ENCODE measurements at places on chromosomes 5 and 9.

DNA sequence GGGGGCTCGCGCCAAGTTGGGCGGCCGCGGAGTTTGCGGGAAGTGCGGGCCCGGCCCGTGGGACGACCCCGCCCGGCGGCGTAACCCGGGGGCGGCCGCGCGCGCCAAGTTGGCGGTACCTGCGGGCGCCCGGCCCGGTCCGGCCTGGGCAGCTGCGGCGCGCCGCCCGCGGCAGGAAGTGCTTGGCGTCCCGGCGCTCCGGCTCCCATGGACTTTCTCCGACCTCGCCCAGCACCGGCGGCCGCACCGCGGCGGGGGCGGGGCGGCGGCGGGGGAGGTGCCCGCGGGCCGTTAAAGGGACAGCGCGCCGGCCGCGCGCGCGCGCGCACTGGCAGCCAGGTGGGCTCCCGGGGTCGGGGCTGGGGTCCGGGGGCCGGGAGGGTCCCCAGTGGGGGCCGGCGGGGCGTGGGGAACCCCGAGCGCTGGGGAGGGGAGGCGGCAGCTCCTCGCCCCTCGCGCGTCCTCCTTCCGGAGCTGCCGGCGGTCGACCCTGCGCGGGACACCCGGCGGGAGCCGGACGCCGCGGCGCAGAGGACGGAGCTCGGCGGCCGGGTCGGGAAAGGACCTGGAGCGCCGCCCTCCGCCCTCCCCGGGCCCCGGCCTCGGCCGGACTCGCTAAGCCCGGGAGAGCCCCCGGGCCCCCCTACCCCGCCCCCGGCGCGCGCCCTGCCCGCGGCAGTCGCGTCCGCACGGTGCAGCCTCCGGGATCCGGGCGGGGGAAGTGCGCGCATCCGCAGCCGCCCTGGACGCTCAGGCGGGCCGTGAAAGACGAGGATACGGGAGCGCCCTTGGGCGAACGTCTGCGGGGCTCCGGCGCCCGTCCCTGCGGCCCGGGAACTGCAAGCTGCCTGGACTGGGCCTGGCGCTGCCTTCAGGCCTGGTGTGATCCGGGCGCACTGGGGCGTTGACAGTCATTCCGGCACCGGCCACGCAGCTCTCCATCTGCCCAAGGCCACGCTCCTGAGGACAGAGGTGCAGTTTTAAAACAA, at the start of gene NACC2:
Gene NACC2, minus strand, starts transcription at position 220 of the 989 bp plus-strand sequence. CDS start 44,768 bp downstream, outside the sequence.
- peaks cover 25% of the 10 kb centered on the region for H3K4me1 ChIP-seq
- no peaks in the 10 kb centered on the region for H3K36me3 ChIP-seq
- peaks cover 25% of the 10 kb centered on the region for H3K27me3 ChIP-seq
- peak; percentile 39 for DNase-seq

- H3K4me3 ChIP-seq: no peak overlapping the region
- H3K27ac ChIP-seq: no peak overlapping the region
- H3K27me3 ChIP-seq: no peaks in the 10 kb centered on the region
- H3K36me3 ChIP-seq: no peaks in the 10 kb centered on the region
- DNase-seq: no peak
- no peaks in the 10 kb centered on the region for H3K4me1 ChIP-seq
Measured at GRCh38 chr5:53246042-53246836, 136.7 kb upstream of the MOCS2 start.

DNA sequence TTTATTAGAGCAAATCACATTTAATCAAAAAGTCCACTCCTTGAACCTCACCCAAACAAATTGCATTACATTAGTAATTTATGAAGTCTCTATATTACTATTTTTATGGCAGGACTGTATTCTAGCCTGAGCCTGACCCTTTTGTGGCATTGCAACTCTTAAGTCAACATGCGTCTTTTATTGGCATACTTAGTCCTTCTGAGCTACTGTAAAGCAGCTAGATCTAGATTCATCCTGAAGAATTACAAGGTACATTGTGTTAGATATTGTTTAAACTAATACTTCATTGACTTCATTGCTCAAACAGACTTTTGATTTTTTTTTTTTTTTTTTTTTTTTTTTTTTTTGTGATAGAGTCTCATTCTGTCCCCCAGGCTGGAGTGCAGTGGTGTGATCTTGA, 1842.5 kb upstream of the CDH9 start:
- no peak for DNase-seq
- H3K27me3 ChIP-seq: no peaks in the 10 kb centered on the region
- no peaks in the 10 kb centered on the region for H3K36me3 ChIP-seq
- H3K27ac ChIP-seq: no peak overlapping the region

GRCh38 chr9:97858826-97859225, 5.8 kb downstream of the FOXE1 start:
- H3K4me1 ChIP-seq: no peaks in the 10 kb centered on the region
- no peak overlapping the region for H3K27ac ChIP-seq
- DNase-seq: no peak
- no peaks in the 10 kb centered on the region for H3K36me3 ChIP-seq

DNA sequence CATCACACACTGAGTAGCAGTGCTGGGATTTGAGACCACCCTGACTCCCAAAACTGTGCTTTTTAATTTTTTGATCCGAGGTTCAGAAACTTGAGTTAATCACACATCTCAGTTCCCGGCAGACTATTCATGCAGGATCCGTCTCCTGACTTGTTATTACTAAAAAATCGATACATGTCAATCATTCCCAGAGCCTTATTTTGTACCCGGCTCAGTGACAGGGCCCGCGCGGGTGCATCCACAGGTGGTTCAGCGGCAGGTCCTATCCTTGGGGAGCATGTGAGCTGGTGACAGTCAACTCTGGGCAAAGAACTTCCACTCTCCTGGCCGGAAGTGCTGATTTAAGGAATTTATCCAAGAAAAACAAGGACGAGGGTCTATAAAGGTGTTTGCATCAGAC, 95.9 kb upstream of the MVB12B start:
- H3K27me3 ChIP-seq: peaks cover 21% of the 10 kb centered on the region
- H3K36me3 ChIP-seq: no peaks in the 10 kb centered on the region
- no peak overlapping the region for H3K4me3 ChIP-seq
- H3K27ac ChIP-seq: no peak overlapping the region

DNA sequence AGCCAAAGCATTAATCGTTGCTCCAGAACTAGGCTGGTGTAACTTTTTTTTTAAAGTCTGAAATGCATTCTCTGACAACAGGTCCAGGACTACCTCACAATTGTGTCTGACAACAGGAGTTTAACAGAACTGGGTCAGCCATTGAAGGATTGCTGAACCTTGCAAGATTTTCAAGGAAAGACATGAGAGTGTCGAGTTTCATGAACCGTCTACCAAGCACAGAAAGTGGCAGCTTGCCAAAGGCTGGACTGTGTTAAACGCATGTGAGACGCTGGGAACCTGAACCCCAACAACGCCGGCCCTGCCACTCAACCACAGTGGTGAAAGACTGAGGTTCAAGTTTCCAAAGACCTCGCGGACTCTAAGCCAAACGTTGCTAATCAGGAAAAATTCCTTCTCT, 79.1 kb downstream of the LHFPL2 start:
- H3K4me1 ChIP-seq: peaks cover 14% of the 10 kb centered on the region
- peak; percentile 9 for DNase-seq
- H3K36me3 ChIP-seq: no peaks in the 10 kb centered on the region
- H3K27me3 ChIP-seq: no peaks in the 10 kb centered on the region
- H3K4me3 ChIP-seq: no peak overlapping the region

DNA sequence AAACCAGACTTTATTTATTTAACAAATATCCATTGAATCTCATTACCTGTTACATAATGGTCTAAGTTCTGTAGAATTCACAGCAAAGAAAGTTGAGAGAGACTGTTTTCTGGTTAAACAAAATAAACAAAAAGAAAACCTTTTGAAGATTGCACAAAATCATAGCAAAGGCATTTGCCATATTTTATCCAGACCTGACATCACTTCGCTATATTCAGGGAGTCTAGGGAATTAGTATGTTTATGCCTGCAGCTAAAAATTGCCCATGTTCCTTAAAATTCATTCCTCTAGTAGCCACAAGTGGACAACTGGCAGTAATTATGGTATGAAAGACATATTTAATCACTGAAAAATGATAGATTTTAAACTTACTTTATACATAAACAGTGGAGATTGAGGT, 577.0 kb upstream of the DAB2 start:
- H3K4me3 ChIP-seq: no peak overlapping the region
- no peaks in the 10 kb centered on the region for H3K36me3 ChIP-seq
- H3K4me1 ChIP-seq: no peaks in the 10 kb centered on the region

GRCh38 chr5:4627131-4627530, 513.0 kb upstream of the ADAMTS16 start:
- H3K27me3 ChIP-seq: no peaks in the 10 kb centered on the region
- H3K4me1 ChIP-seq: peaks cover 43% of the 10 kb centered on the region
- no peak overlapping the region for H3K27ac ChIP-seq
- no peaks in the 10 kb centered on the region for H3K36me3 ChIP-seq
- H3K4me3 ChIP-seq: no peak overlapping the region

GRCh38 chr5:14445013-14445412, 136.6 kb upstream of the OTULINL start:
- no peaks in the 10 kb centered on the region for H3K27me3 ChIP-seq
- H3K27ac ChIP-seq: no peak overlapping the region
- H3K4me3 ChIP-seq: no peak overlapping the region
- DNase-seq: no peak
- H3K4me1 ChIP-seq: peaks cover 60% of the 10 kb centered on the region

- no peaks in the 10 kb centered on the region for H3K36me3 ChIP-seq
- no peaks in the 10 kb centered on the region for H3K27me3 ChIP-seq
- H3K4me1 ChIP-seq: no peaks in the 10 kb centered on the region
- H3K27ac ChIP-seq: no peak overlapping the region
Measured at GRCh38 chr5:67031057-67031443, 165.5 kb downstream of the CD180 start.

- H3K27me3 ChIP-seq: peaks cover 4% of the 10 kb centered on the region
- H3K4me1 ChIP-seq: no peaks in the 10 kb centered on the region
- no peaks in the 10 kb centered on the region for H3K36me3 ChIP-seq
- no peak overlapping the region for H3K4me3 ChIP-seq
- DNase-seq: no peak
Measured at GRCh38 chr5:174755106-174755505, 30.7 kb downstream of the MSX2 start.

DNA sequence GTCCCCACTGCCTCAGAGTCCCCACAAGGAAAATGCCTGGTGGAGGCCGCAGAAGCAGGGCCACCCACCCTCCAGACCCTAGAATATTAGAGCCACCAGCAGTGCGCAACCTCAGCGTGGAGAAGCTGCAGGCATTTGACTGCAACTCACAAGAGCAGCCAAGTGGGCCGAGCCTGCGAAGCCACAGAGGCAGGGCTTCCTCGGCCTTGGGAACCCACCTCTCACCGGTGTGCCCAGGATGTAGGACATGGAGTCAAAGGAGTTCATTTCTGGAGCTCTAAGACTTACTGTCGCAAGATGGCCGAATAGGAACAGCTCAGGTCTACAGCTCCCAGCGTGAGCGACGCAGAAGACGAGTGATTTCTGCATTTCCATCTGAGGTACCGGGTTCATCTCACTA, 397.9 kb upstream of the PIK3R1 start:
- no peak overlapping the region for H3K27ac ChIP-seq
- no peak for DNase-seq
- H3K27me3 ChIP-seq: no peaks in the 10 kb centered on the region
- no peak overlapping the region for H3K4me3 ChIP-seq

- no peak overlapping the region for H3K4me3 ChIP-seq
- no peaks in the 10 kb centered on the region for H3K36me3 ChIP-seq
- no peak for DNase-seq
Measured at GRCh38 chr5:135266975-135267374, 132.1 kb downstream of the MACROH2A1 start.

DNA sequence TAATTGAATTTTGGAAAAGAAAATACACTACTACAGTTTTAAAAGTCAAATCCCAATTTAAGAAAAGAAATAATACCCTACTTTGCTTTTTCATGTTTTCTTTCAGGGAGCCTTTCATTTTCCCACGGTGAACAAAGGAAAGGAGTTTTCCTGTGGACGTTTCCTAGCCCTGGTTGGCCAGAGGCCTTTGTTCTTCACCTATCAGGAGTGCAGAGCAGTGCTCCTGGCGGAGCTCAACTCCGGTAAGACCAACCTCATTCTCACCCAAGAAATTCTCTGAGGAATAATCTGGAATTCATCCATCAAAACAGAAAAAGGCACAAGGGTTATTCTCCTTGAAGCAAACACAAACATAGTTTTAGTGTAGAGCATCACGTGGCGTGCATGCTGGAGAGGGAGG, 248.9 kb downstream of the ADGRV1 start:
- no peaks in the 10 kb centered on the region for H3K27me3 ChIP-seq
- peaks cover 3% of the 10 kb centered on the region for H3K36me3 ChIP-seq
- no peak overlapping the region for H3K4me3 ChIP-seq
- H3K4me1 ChIP-seq: no peaks in the 10 kb centered on the region
- no peak overlapping the region for H3K27ac ChIP-seq

DNA sequence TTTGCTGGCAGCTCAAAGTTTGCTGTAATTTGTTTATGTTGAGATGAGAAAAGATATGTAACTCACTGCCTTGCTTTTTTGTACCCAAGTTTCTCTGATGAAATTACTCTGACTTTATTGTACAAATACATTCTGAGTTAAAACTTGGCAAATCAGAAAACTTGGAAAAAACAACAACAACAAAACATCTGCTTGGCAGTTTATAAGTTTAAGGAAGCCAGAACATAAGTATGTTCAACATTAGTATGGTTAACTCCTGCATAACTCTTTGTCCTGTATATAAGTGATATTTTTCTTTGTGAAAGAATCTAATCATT, 233.1 kb downstream of the MAST4 start:
- no peak overlapping the region for H3K27ac ChIP-seq
- no peak overlapping the region for H3K4me3 ChIP-seq
- peaks cover 14% of the 10 kb centered on the region for H3K4me1 ChIP-seq

DNA sequence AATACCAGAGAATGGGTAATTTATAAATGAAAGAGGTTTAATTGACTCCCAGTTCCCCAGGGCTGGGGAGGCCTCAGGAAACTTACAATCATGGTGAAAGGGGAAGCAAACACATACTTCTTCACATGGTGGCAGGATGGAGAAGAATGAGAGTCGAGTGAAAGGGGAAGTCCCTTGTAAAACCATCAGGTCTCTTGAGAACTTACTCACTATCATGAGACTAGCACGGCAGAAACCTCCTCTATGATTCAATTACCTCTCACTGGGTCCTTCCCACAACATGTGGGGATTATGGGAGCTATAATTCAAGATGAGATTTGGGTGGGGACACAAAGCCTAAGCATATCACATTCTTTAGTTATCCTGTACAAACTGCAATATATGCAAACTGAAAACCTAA, 609.4 kb downstream of the MTRR start:
- no peak for DNase-seq
- no peak overlapping the region for H3K4me3 ChIP-seq
- no peaks in the 10 kb centered on the region for H3K36me3 ChIP-seq
- no peaks in the 10 kb centered on the region for H3K27me3 ChIP-seq
- no peaks in the 10 kb centered on the region for H3K4me1 ChIP-seq

Measured in neuronal stem cell (in vitro differentiated cells).